ENCODE measurements at places on chromosomes 12 and 14. TPM values are rescaled to one million over a fixed set of nuclear protein-coding genes. Genes with fewer than 3 reads are reported as not detected.

DNA sequence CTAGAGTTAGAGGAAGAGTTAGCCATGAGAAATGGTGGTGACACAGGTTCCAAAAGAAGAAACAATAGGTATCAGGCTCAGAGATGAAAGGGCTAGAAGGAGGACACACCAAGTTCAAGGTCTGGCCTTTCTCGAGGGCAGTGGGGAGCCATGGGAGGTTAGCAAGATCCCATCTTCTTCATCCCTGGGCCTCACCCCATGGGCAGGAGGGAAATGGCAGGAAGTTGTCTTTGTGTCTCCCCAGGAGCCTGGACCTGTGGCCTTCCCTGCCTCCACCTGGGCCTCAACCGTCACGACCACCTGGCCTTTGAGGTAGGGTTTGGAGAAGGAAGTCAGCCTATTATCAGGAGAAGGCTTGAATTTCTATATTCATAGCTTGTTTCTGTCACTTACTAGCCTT lies 5.8 kb upstream of the AQP2 start:
- peak; percentile 59 for DNase-seq

KRT2 gene
- total RNA-seq, result not detected

PIGH gene
- 16.9 TPM for total RNA-seq

ESR2 gene
- 0.32 TPM for total RNA-seq

OR4N2 gene
- not detected for total RNA-seq

GRCh38 chr12:31324845-31325523 lies 966 bp downstream of the SINHCAF start:
- no peak for DNase-seq

DNA sequence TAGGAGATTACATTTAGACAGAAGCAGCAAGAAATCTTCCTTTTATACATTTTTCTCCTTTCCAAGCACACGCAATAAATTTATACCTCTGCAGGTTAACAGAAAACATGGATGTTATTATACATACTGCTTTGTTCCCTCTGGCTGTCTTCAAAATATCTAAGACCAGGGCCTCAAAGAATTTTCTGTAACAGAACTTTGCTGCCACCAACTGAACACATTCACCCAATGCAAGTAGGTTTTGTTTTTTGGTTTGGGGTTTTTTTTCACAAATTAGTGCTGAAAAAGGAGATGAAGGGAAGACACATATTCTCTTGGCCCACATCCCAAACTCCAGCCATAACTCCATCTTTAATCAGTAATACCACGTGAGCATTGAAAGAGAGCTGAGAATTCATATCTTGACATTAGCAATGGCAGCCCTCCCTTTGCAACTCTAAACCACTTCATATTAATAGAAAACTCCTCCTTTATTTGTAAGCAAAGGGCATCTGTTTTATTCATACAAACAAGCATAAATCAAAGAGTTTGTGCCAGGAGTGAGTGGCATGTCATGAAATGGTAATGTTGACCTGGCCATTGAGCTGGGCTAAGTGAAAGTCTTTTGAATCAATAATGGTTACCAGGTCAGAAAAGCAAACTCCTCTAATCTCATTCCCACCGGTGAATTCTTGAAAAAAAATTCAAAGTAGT lies 150.8 kb upstream of the FSCB start:
- no peak for DNase-seq

CRY1 gene
- total RNA-seq, result 14.8 TPM

GRCh38 chr12:111976291-111976690 lies 36.7 kb downstream of the TMEM116 start:
- DNase-seq, result no peak

C2CD5 gene
- 28.3 TPM for total RNA-seq

ITGB7 gene
- 2.3 TPM for total RNA-seq

- no peak for DNase-seq
Measured at GRCh38 chr12:115840159-115840558, 437.3 kb downstream of the MED13L start.

DNA sequence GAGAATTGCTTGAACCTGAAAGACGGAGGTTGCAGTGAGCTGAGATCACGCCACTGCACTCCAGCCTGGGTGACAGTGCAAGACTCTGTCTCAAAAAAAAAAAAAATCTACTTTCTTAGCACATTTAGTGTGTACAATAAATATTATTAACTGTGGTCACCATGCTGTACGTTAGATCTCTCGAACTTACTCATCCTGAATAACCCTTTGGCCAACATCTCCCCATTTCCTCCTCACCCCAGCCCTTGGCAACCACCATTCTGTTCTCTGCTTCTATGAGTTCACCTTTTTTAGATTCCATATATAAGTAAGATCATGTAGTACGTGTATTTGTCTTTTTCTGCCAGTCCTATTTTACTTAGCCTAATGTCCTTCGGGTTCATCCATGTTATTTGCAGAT lies 13.4 kb downstream of the FUT8 start:
- DNase-seq, result no peak

GRCh38 chr12:118704527-118705241 lies 276.7 kb upstream of the SRRM4 start:
- no peak for DNase-seq

- DNase-seq, result no peak
Measured at GRCh38 chr14:103126873-103127304, 3.6 kb downstream of the TNFAIP2 start.

DNA sequence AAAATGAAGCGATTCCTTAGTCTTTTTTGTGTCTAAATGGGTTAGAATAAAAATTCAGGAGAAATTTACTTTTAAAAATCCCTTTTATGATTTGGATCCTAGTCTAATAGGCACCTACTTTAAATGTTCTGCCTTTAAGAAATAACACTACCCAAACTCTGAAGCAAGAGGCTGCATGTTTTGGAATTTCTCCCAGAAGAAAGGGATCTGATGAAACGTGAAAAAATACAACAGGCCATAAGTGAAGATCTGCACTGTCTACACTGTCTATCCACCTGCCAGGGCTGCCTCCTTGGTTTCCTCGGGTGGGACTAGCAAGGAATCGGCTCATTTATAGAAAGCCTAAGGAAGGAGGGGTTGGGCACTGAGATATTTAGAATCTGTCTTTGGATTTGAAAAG lies 22.1 kb downstream of the ACVR1B start:
- DNase-seq, result no peak

DNA sequence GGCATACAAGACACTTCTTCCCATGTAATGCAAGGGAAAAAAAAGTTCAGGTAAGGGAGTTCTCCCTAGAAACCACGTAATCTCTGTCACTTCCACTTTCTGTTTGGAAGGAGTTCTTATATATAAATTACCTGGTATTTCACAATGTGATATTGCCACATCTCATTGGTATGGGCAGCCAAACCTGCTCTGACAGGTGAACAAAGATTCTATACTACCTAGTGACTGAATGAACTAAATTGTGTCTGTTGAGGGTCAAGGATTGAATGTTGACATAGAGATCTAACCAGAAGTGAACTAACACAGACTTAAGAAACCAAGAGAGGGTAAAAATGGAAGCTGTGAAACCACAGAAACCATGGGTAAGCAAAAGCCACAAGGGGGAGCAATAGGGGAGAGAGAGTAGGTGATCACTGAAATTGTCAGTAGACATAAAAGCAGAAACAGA lies 161.3 kb downstream of the RPL10L start:
- no peak for DNase-seq

- DNase-seq, result peak; percentile 45
Measured at GRCh38 chr14:67574806-67575205, 25.3 kb downstream of the PIGH start.

WIF1 gene
- 1.8 TPM for total RNA-seq

DNA sequence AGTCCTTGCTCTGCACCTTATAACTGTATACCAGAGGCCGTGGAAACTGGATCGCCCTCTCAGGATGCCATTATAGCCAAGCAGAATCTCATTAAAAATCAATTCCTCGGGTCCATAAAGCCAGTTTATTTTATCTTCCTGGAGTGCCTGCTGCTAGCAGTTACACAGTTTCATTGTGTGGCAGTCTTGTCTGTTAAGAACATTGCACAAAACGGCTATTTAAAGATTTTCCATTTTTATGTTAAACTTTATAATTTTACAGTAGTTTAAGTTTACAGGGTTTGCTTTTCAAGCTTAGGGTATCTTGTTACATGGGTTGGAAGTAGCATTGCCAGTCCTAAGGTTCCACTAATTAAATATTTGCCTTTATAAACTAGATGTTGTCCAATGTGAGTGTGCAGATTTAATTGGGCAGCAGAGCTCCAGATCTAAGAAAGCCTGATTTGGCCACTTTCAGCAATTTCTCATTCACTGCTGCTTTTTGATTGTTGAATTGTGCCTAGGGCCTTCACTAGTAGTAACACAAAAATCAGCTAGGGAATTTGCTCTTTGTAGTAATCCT lies 17.0 kb downstream of the TMEM30B start:
- no peak for DNase-seq

- DNase-seq, result peak; percentile 22
Measured at GRCh38 chr14:72629534-72629933, 264.4 kb downstream of the DPF3 start.

GRCh38 chr12:9669534-9669933 lies at the start of gene CLEC2D:
CLEC2D (plus strand) TSS chr12:9669713; CDS start chr12:9669735, 22 bp downstream.
- DNase-seq, result no peak

KRT74 gene
- total RNA-seq, result not detected

- DNase-seq, result no peak
Measured at GRCh38 chr14:23219075-23219474, 18.7 kb upstream of the RNF212B start.

TMEM30B gene
- total RNA-seq, result 4.0 TPM

DNA sequence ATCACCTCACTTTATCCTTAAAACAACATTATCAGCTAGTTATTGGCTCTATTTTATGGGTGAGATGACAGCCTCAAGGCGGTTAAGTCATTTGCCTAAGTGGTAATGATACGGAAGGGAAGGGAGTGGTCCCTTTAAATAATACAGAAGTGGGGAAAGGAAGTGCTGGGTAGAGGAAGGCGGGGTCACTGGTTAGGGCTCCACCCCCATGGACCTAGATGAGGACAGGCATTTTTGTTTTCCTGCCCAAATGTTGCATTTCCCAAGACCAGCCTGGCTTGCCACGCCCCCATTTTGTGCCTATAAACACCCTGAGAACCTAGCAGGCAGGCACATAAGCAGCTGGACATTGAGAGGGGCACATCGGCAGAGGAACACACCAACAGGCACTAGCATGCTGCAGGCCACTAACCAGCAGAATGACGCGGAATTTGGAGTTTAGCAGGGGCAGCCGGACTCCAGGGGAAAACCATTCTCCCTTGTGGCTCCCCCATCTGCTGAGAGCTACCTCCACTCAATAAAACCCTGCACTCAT lies 100.9 kb downstream of the EPS8 start:
- DNase-seq, result no peak

DNA sequence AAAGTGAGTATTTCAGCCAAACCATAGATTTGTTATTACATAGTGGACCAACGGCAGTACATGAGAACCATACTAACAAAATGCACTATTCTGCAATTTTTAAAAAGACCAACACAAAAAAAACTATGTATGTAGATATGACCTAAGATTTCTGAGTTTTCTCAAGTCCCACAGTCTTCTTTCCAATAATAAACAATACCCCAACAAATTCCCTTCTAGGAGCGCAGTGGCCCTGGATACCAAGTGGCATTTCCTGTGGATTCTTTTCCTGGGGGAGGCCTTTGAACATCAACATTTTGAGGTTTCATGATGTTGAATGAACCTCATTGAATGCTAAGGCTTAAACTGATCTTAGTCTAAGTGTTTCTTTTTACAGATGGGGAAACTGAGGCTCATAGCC lies 210.5 kb downstream of the BCAT1 start:
- DNase-seq, result no peak

SPTLC2 gene
- 75.2 TPM for total RNA-seq

MANSC4 gene
- total RNA-seq, result not detected

COPS7A gene
- 57.5 TPM for total RNA-seq

DNA sequence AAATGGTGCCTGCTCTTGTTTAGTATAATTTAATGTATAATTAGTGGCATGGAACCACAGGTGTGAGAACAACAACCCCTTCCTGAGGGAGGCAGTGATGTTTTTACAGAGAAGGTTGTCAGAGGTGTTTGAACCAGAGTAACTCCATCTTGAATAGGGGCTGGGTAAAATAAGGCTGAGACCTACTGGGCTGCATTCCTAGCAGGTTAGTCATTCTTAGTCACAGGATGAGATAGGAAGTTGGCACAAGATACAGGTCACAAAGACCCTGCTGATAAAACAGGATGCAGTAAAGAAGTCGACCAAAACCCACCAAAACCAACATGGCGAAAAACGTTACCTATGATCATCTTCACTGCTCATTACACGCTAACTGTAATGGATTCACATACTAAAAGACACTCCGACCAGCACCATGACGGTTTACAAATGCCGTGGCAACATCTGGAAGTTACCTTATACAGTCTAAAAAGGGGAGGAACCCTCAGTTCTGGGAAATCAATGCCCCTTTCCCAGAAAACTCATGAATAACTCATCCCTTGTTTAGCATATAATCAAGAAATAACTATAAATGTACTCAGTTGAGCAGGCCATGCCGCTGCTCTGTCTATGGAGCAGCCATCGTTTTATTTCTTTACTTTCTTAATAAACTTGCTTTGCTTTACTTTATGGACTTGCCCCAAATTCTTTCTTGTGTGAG lies 47.8 kb upstream of the LTA4H start:
- no peak for DNase-seq

TAS2R19 gene
- 2.8 TPM for total RNA-seq

- no peak for DNase-seq
Measured at GRCh38 chr14:61418746-61419145, 97.4 kb downstream of the PRKCH start.

DNA sequence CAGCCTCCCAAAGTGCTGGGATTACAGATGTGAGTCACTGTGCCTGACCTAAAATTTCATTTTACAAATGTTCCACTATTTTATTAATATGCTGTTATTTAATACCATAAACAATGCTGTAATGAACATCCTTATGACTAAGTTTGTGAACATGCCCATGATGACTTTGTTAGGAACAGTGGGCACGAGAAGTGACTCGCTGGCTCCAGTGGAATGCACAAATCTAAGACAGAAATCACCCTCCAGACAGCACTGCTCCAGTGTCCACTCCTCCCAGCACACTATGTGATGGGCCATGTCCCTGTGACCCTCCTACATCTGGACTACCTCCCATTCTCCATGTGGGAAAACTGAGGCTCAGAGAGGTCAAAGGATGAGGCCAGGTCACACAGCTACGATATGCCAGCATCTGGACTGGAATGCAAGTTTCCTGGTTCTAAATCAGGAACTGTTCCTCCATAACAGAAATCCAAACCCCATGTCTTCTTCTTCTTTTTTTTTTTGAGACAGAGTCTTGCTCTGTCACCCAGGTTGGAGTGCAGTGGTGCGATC lies 57.9 kb downstream of the GPR68 start:
- DNase-seq, result no peak

- no peak for DNase-seq
Measured at GRCh38 chr14:21257394-21257909, 11.8 kb downstream of the HNRNPC start.
